ENCODE measurements at places on chromosomes 3 and 15. TPM values are rescaled to one million over a fixed set of nuclear protein-coding genes. Genes with fewer than 3 reads are reported as not detected.

DNA sequence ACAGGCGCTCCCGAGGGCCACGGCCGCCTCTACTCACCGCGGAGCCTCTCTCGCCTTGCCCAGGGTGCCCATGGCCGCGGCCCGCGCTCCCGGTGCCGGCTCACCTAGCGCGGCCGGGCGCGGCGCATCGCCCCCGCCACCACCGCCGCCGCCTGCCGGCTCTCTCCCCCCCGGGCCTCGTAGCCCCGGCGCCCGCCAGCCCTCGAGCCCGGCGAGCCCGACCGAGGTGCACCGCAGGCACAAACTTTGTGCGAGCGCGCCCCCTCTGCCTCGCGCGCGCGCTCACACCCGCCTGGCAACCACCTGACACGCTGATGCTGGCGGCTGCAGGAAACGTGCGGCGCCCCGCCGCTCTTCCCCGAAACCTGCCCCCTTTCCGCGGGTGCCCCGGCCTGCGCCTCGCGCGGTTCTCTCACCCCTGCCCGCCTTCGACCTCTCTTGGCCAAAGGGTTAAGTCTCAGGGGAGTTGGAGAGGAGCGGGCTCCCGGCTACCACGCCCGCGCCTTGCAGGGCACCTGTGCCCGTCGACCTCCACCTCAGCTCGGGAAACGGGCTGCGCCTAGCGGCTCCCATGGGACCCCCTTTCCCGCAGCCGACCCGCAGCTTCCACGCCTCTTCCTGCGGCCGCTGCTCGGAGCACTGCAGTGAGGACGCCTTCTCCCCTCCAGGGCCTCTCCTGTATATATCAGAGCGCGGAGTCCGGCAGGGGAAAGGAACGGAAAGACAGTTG is at the start of gene RASGRP1:
Gene RASGRP1 (minus strand): TSS at position 258 of the 730 bp plus-strand sequence. CDS start 186 bp downstream, at position 72.
- DNase-seq, result peak; percentile 39

- no peak for DNase-seq
Observed at GRCh38 chr3:102230057-102230456, 204.8 kb upstream of the ZPLD1 start.

DNA sequence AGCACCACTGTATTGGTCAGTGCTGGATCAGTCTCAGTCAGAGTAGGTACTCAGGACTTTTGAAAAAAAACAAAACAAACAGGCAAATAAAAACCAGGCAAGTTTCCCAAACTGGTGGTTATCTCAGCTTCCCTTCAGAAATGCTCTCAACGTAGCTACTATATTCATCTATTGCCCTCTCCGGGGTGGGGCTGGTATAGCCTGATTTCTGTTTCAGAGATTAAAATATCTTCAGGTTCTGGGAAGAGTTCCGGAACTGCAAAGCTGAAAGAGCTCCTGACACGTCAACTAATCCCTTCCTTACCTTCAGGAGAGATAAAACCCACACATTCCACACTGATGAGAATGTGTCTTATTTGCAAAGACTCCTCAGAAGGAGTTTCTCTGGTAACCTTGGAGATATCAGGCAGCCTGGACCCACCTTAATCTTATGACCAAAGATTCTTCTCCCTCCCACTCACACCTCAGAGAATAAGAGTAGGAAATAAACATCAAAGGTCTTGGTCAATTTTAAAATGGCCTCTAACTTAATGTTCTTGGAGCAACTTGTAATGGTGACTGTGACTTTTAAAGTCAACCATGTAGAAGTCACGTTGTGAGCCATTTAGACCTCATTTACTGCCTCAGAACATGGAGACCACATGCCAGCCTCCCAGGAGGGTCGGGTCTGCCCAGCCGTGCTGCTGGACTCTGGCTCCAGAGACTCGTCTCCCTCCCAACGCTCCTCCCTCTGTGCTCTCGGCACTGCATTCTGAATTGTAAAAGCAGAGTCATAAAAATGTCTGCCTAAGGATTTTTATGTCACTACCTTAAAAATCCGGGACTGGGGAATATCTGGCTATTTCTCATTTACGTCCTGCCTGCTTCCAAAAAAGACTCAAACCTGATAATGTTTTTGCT is 53.8 kb downstream of the CDCP1 start:
- peak; percentile 85 for DNase-seq

DNA sequence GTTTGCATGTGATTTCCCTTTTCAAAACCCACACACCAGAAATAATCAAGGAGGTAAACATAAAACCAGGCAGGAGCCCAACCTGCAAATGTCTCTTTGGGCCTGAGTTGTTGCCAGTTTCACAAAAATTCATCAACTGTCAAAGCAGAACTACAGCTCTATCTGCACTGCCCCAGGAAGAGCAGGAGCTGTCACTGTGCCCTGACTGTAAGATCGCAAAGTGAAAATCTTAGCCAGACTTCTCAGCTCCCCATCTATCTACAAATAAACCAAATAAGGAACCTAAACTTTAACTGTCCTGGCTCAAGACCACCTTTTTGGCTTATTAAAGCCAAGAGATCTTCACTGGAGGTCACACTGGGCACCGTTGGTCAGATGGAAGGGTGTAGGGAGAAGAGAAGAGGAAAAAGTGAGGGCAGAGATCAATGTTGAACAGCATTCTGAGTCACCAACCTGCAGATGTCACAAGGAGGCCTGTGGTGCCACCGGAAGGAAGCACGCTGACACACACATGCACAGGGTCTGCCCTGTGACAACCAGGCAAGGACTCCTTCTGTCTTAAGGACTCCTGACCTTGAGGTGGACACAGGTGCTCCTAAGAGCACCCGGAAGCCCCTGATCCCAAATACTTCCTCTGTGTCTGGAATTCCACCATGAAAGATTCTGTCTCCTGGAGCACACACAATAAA is 58.7 kb downstream of the RPN1 start:
- no peak for DNase-seq

DNA sequence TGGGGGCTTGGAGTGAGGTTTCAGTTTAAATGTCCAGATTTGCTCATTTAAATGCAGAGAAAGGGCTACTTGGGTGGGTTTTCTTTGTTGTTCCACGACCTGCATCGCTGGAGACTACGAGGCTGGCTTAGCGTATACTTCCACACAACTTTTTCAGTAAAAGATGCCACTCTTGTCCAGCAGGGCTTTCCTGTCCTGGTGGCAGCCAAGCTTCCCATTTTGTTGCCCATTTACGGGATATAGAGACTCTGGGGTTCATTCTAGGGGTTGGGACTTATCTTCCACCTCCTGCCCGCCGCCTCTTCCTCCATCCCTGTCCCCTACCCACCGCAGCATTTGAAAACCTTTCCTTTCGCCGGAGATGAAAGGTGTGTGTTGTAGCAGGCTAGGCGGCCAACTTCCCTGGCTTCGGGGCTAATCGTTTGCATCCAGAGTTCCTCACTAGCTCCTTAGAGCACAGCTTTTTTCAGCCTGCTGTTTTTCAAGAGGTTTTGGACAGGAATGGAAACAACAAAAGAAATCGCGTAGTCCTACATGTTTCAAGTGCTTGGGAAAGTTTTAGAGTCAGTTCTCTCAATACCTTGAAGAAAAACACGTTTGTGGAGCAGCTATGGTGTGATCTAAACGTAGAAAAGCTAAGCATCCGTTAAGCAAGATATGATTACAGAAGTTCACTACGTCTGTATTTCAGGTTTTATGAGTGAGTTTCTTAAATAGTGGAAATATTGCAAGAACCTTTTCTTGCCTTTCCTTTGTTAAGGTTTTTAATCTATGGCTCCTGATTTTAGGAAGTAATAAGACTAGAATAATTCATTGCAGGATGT is 843 bp downstream of the CHRNA5 start:
- peak; percentile 8 for DNase-seq

DNA sequence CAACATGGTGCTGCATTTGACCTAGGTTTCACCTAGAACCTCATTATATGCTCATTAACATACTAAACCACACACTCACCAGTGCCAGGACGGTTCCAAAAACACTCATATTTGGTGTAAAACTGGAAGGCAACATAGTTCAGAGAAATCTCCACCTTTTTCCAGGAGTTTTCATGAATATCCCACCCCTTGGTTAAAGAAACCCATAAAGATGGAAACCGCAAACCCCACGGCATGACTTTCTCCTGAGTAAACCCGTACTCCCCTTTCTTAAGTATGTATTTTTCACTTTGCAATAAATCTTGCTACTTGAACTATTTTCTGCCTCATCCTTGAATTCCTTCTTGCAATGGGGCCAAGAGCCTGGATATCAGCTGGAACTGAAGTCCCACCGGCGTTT is 379.3 kb downstream of the MAGI1 start:
- no peak for DNase-seq

GRCh38 chr3:99218468-99218867 is 317.0 kb upstream of the DCBLD2 start:
- DNase-seq, result no peak

DNA sequence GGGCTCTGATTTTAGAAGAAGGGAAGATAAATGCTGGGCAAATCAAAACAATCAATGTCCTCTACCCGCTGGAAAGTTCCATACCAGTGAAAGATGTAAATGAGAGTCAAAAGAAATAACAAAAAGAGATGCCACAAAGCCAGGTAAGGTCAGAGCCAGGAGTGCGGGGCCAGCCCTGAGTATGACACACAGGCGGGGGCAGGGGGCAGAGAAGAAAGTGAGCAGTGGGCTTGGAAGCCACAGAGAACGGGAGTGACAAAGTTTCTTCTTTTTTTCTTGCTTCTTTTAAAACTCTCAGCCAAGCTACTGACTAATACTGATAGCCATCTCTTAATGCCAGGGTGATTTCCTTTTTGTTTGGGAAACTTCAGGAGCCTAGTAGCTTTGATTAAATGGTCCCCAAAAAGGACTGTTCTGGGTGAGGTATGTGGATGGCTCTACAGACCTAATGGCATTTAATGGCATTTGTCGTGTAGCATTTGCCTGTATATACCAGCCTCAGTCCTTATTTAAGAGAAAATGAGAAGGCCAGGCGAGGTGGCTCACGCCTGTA is 23.1 kb upstream of the TSEN2 start:
- DNase-seq, result no peak

DNA sequence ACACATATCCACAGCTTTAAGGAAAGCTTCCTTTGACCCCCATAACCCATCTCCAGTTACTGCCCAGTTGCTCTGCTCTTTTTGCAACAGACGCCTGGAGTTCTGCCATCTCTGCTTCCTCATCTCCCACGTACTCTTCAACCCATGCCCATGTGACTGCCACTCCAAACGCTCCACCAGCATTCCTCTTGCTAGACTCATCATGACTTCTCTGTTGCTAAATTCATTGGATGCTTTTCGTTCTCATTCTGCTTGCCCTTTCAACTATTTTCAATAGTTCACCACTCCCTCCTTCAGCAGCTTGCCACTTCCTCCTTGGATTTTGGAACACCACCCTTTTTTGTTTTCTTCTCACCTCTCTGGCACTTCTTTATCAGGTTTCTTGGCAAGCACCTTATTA is 2.7 kb upstream of the KNSTRN start:
- DNase-seq, result peak; percentile 94

- peak; percentile 45 for DNase-seq
Observed at GRCh38 chr3:124439603-124440002, 290.6 kb upstream of the UMPS start.

- no peak for DNase-seq
Observed at GRCh38 chr15:31178705-31179104, 77.2 kb upstream of the TRPM1 start.

- no peak for DNase-seq
Observed at GRCh38 chr15:78739996-78740903, 71.0 kb downstream of the ADAMTS7 start.

DNA sequence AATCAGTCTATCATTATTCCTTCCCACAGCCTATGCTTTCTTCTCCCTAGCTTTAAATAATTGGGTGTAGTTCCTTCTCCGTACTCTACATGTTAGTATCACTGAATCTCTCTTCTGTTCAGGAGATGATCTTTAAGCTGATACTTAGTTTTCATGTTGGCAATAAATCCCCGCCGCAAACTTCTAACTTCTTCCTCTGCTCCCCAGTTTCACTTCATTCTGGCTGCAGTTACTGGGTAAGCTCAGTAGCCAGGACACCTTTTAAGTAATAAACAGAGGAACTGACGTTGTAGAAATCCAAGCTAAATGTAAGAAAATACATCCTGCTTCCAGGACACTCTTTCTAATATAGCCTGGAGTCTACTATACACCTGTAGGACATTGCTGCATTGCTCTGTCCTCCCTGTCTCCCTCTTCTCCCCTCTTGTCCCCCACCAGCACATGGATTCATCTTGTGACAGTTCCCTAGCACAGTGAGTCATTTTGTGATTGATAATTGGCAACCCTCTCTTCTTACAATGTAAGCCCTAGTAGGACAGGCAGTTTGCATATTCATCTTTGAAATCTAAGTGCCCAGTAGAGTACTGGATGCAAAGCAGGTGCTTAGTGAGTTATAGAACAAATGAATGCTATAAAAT is 598.2 kb downstream of the UNC13C start:
- DNase-seq, result no peak

- DNase-seq, result no peak
Observed at GRCh38 chr3:175258763-175259162, 399.6 kb downstream of the NAALADL2 start.

DNA sequence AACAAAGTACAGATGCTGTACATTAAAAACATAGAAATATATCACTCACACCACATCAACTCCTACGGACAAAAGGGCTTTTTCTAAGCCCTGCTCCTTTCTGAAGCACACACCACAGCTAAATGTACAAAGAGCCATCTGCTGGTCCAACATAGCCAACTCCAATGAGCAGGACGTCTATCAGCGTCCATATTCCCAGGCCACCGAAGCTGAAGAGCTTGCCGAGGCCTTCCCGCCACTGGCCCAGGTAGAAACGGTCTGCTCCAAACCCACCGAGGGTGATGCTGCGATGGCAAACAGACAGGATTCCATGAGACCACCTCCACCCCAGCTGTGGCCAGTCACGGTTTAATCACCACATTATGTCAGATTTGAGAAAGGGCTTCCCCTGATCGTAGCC is 9.8 kb downstream of the TM2D3 start:
- DNase-seq, result no peak

- DNase-seq, result peak; percentile 88
Observed at GRCh38 chr15:68885070-68885469, 45.3 kb upstream of the SPESP1 start.

DNA sequence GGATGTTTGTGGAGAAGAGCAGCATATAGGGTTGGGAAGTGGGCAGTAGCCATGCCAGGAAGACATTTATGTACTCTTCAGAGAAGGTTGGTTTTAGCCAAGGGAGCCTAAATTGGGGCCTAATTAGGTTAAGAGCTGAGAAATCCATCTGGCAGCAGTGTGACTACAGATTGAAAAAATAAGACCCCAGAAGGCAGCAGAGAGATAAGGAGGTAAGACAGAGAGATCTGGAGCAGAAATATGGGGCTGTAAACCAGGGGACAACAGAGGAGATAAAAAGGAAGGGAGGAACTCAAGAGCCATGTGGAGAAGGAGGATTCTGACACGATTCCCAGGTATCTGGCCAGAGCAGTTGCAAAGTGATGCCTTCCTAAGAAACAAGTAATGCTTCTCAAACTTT is 23.3 kb downstream of the LYSMD2 start:
- DNase-seq, result no peak

- DNase-seq, result no peak
Observed at GRCh38 chr15:80999623-81000036, 1.1 kb upstream of the TLNRD1 start.

- no peak for DNase-seq
Observed at GRCh38 chr3:196920733-196921132, 21.6 kb downstream of the NCBP2 start.

SMARCC1 gene
- total RNA-seq, result 46.2 TPM

TIGIT gene
- 5.5 TPM for total RNA-seq

GRK7 gene
- 4.8 TPM for total RNA-seq

LRRIQ4 gene
- total RNA-seq, result not detected

BLM gene
- 4.1 TPM for total RNA-seq

TRIM71 gene
- total RNA-seq, result 4.8 TPM

A4GNT gene
- total RNA-seq, result 0.96 TPM

ANKUB1 gene
- total RNA-seq, result 40.9 TPM

PYGO1 gene
- total RNA-seq, result 14.9 TPM

DMXL2 gene
- total RNA-seq, result 52.5 TPM
